ENCODE measurements at places on chromosomes 5 and 9.

- peak; percentile 14 for DNase-seq
Observed at GRCh38 chr9:1429297-1429696, 379.1 kb downstream of the DMRT2 start.

DNA sequence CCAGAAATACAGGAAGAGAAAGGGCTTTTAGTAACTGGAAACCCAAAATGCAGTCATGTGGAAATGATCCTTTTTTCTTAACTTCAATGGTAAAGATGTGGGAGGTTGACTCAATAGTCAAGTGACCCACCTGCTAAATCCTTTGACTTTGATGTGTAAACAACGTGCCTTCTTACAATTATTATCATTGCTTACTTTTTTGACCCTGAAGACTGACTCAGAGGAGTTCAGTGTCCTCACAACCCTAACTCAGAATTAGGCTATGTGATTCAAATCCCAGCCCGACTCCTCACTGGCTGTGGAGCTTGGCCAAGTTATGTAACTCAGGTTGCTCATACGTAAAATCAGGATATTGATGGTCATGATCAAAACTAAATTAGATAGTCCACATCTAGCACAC is 27.9 kb downstream of the ANXA1 start:
- no peak for DNase-seq

DNA sequence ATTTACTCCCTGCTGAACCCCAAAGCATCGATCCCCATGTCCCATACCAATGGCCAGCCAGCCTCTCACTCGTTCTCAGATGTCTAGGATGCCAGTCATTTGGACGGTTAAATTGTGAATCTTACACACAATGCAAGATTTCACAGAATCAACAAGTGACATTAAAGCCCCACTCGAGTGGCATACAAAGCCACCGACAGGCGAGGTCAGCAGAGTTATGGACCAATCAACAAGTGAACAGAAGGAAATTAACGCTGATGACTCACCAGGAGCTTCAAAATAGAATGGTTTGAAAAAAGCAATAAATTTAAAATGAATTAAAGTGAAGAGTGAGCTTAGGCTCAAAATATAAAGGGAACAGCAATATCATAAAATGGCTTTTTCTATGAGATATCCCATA is 8.2 kb upstream of the RUFY1 start:
- DNase-seq = no peak

DNA sequence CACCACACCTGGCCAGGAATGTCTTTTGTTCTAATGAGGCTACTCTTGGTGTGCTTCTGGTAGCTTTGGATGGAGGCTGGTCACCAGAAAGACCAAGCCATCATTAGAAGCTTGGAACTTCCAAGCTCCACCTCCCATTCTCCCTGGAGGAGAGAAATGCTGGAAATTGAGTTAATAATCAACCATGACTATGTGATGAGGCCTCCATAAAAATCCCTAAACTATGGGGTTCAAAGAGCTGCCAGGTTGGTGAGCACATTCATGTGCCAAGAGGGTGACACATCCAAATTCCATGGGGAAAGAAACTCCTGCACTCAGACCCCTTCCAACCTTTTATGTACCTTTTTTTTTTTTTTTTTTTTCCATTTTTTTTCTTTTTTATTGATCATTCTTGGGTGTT is 105.5 kb upstream of the SPATA31C2 start:
- DNase-seq = no peak

DNA sequence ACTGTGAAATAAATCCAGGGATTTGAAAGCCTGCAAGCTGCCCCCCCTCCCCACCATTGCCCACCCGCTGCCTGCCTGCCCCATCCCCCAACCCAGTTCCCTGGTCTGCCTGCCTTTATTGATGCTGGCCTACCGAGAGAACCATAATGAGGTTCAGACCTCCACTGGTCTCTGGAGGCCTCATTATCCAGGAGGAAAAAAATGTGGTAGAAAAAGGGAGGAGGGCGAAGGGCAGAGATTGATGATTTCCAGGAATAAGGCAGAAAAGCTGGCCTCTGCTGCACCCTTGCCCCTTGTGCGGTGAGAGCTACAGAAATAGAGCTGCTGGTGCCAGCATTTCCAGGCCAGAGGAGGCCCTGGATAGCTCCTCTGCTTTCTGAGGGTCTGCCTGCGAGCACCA is 216.1 kb downstream of the PAPPA start:
- no peak for DNase-seq

DNA sequence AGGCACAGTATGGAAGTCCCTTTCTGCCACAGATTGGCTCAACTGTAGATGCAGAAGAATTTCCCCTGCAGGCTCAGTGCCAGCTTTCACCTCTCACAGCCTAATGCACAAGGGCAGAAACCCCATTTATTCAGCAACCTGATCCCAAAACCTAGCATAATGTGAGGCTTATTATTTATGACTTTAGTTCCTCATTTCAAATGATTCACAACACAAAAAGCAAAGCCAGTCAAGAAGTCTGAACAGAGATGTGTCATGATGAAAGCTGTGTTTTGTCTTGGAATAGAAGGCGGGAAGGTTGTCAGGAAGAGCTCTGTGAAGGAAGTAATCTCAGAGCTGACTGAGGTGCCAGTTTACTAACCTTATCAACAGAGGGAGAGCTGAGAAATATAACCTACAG is 369.7 kb downstream of the LRRC70 start:
- no peak for DNase-seq

GRCh38 chr9:109907400-109907799 is 127.4 kb downstream of the PALM2AKAP2 start:
- no peak for DNase-seq

- no peak for DNase-seq
Observed at GRCh38 chr5:129593525-129593924, 133.4 kb downstream of the ADAMTS19 start.

DNA sequence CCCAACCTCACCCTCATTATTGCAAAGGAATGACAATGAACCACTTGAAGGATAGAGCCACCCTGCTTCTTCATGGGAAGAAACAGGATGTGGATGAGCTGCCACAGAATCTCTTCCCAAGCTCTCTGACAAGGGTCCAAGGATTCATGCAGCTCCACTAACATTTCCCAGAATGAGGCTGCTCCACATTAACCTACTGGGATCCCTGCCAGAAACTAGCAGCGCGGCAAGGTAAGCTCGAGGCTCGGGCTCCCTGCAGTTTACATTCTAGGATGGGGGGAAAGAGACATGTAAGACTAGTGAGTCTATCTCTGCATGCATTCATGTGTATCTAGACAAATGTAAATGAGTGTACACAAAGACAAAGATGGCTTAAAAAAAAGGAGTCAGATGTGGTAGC is 12.1 kb downstream of the DCAF12 start:
- DNase-seq = no peak

GRCh38 chr5:160213537-160213936 is 15.8 kb upstream of the FABP6 start:
- DNase-seq = peak; percentile 39

DNA sequence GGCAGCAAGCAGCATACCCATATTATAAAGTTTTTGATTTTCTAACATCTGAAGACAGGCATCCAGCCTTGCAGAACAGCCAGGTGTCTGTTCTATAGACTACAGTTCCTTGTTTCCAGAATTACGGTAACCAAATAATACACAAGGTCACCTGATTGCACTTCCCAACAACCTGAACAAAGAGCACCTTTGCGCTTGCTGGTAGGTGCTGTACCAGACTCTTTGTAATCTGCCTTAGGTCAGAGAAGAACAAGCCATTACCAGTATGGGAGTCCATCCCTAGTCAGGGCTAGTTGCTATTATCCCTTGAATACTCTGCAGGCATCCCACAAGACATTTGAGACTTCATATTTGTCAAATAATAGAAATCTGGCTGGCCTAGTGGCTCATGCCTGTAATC is 256.2 kb downstream of the ARRDC3 start:
- DNase-seq = no peak

DNA sequence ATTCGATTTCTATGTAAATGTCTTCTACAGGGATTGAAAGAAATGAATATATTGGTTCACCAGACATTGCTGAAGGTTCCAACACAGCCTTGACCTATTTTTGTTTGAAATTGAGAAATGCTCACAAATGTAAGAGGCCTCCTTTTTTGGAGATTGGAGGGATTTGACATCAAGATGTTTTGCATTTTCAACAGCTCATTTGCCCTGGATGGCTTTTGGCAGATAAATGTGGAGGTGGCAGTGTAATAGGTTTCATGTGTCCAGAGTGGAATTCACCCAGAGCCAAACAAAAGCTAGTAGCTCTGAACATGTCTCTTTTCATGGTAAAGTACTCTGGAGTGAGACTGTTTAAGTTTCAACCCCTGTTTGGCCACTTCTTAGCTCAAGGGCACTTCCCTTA is 77.3 kb downstream of the PALM2AKAP2 start:
- DNase-seq = peak; percentile 17

GRCh38 chr5:40198736-40199135 is 481.0 kb upstream of the PTGER4 start:
- peak; percentile 7 for DNase-seq

GRCh38 chr5:73911761-73912393 is 285.9 kb downstream of the ARHGEF28 start:
- DNase-seq = no peak

DNA sequence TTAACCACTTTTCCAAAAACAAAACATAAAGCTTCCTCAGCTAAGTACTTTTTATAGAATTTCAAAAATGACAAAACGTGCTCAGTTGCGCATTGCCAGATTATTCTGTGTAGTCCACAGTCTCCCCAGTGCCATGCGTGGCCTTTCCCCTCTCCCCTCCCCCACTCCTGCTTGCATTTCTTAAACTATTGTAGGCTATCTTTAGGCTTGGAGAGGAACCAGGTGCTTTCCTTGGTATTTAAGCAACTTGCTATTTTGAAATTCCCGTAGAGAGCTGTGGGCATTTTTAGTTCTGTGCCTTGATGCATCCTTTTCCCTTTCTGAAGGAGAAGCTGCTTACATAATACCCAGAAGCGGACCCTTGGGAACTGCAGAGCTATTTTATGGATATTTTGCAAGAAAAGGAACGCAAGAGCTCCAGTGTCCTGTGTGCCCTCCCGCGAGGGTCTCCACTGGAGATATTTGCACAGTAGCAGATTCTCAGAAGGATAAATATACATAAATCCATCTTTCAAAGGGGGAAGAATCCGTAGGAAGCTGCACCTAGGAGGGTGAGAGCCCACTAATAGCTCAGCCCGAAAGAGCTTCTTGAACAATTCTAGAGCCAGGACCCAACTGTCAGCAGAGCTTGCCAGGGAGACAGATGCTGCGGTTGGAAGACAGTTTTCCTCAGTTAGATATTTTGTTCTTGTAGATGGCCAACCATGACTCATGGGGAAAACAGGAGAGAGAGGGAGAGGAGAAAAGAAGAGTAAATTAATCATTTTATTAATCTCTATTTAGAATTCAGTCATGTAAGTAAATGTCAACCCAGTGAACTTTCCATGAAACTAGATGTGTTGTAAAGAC is 1298.3 kb upstream of the WWC1 start:
- DNase-seq = no peak

DNA sequence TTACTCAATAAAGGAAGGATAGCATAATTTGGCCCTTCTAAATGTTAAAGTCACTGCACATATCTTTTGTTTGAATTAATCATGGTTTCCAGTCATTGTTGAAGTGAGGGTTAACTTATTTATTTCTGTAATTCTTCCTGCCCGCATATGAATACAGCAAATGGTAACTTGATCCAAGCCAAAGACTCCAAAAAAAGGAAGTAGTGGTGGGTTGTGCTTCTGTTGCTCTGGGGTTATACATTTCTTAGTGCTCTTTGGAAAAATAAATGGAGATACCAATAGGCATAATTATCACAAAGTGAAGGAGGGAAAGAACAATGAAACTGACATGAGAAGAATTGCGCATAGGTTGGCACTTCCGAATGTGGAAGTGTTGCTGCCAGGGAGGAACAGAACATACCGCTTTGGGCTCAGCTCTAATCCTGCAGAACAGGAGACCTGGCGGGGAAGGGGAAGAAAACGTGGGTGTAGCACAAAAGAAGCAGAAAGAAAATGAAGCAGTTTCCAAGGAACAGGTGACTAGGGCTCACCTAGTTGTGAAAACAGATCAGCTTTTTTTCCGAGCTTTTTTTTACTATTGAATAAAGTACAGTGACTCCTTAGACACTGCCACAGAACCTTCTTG is 69.7 kb upstream of the TAF11L2 start:
- DNase-seq = no peak

DNA sequence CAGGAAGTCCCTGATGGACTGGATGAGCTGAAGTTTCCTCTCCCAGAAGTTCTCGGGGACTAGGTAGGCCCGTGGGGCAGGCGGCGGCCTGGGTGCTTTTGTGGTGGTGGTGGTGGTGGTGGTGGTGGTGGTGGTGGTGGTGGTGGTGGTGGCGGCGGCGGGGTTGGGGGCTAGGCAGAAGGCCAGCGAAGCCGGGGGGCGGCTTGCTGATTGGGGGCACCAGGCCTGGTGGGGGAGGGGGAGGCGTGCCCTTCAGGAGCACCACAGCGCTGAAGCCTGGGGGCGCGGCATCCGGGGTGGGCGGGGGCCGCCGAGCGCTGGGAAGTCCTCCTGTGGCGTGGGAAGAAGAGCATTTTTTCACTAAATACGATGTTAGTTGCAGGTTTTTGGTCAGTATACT is 26.9 kb downstream of the SPATA31C1 start:
- DNase-seq = no peak

Data from AG20443 (cell line).